ENCODE measurements at places on chromosomes 5 and 9.

GRCh38 chr5:107781451-107781850 is 110.7 kb upstream of the EFNA5 start:
- no peak for DNase-seq

DNA sequence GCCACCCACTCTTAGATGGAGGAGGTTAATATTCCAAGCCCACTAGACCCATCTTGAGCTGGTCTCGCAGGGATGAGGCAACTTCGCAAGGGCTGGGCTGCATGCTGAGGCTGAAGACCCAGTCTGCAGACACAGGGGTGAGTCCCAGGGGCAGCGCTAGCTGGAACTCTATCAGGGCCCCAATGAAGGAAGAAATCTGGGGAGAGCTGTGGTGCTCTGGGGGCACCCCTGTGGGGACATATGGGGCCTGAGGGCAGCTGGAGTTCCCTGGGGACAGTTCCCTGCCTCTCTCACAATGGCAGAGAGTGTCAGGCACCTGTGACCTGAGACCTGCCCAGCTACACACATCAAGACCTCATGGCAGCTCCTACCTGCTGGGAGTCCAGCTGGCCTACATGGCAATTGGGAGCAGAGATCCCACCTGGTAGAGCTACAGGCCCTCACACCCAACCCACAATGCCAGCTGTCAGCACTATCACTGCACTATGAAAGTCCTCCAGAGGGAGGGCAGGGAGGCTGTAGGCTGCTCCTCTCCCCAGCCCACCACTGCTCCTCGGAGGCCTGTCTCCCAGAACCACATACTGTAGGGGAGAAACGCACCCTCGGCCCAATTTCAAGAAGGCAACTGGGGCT is 202.2 kb downstream of the GABBR2 start:
- DNase-seq: no peak

DNA sequence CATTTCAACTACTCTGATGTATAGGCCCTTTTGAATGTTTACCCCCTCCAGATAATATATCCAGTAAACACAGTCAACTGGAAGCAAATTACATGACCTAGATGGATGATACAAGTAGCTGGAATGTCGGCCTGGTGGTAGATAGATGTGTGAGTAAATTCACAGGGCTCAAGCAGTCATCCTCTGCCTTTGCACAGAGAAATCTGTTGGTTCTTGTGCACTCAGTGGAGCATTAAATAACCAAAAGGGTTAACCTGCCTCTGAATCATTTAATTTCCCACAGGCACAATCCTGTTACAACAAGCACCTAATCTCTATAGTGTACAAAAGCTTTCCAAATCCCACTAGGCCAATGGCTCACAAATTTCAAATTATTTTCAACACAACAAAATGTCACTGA is 668.3 kb downstream of the DNAH5 start:
- DNase-seq: no peak

GRCh38 chr5:138491669-138492559 is 26.6 kb downstream of the EGR1 start:
- peak; percentile 23 for DNase-seq

DNA sequence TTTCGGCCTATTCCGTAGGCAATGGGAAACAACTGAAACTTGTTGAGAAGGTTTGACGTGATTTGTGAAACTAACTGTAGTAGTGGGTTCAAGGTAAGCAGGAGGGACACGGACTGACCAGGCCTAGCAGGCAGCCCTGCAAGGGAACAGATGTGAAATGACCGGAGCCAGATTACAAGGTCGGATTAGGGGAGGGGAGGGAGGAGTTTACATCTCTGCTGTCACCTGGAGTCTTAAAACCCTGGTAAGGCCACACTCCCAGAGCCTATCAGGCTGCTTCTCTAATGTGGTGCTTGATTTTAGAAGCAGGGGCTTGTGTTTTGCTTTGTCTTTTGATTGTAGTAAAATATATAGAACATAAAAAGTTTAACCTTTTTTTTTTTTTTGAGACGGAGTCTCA is 3.5 kb upstream of the SPTAN1 start:
- DNase-seq: no peak

DNA sequence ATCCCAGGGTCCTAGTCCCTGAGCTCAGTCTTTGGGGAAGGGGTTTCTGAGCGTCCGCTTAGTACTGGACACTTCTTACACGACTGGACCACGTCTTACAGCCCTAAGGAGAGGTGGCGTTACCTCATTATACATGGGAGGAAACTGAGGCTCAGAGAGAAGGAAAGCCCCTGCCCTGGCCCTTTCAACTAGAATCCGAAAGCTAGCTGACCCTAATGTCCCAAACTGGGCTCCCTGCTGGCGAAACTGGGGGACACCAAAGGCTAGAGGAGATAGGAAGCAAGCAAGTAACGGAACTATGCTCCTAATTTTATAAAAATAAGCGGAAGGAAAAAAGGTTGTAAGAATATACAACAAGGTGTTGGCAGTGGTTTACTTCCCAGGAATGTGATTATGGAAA is 14.2 kb downstream of the LHX6 start:
- no peak for DNase-seq
